Neural progenitor cell (in vitro differentiated cells): ENCODE measurements at places on chromosomes 11 and 22.

- no peak for DNase-seq
Measured at GRCh38 chr11:75938543-75938942, 123.5 kb downstream of the UVRAG start.

- DNase-seq: no peak
Measured at GRCh38 chr11:73374151-73374550, 2.0 kb upstream of the RELT start.

- DNase-seq: no peak
Measured at GRCh38 chr22:41074061-41074460, 18.3 kb upstream of the EP300 start.

GRCh38 chr22:32528984-32529982 is 54.7 kb downstream of the FBXO7 start:
- DNase-seq: peak; percentile 91

GRCh38 chr11:40203606-40204005 is 1255.8 kb downstream of the LRRC4C start:
- DNase-seq: no peak

DNA sequence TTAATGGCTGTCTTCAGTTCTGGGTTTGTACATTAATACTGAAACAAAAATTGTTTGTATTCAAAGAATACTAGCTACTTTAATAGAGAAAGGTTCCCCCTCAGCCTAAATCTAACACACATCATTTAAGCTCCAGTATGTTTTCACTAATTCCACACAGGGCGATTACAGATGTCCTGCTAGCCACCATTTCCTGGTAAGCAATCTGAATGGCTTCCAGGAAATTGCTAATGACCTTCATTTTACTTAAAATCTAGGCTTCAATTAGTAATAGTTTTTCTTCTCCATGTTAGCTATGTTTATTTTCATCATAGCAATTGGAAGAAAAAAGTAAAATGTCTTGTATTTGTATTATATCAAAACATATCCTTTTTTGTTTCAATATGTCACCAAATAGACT is 132.8 kb downstream of the SOX6 start:
- DNase-seq: no peak

DNA sequence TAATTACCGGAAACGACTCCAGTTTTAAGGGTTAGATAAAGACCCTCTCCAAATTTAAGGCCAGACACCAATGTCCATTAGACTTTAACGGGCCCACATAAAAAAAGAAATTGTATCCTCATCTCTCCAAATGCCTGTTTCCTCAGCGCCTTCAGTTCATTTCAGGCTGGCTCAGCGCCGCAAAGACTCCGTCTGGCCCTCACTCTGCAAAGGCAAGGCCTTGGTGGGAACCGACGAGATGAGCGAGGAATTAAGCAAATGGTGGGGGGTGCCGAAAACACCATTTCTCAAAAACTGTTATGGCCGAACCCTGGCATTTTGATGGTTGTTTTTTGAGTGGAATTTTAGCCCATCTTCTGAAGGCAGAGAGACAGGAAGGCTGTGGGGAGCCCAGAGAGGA is 15.7 kb downstream of the MN1 start:
- no peak for DNase-seq

DNA sequence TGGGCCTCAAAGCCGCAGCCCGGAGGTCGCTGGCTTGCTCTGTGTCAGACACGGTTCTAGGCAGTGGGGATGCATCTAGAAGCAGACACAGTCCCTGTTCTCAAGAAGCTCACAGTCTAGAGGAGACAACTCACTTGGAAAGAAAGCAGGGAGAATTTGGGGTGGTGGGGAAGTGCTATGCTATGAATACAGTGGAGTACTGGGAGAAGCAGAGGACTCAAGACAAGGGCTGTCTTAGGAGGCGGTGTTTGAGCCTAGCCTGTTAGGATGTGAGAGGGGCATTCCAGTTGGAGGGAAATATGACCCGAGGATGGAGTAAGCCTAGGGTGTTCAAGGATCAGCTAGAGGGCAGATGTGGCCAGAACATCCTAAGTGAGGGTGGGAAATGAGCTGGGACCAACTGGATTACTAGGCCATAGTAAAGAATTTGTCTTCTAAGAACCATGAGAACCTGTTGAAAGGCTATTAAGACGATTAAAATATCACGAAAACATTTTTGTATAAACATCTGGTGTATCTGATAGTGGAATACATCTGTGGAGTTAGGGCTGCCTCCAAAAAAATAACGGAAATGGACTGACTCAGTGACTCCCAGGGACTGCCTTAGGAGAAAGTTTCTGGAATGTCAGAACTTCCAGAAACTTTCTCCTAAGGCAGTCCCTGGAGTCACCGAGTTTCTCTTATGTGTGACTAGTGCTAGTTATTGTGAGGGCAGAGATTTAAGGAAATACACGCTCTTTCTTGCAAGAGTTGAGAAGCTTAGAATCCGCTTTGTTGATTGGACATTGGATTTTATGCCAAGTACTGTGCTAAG is 1.1 kb upstream of the PITPNB start:
- DNase-seq: peak; percentile 84

GRCh38 chr11:34819740-34820482 is 96.3 kb downstream of the APIP start:
- DNase-seq: no peak

- DNase-seq: no peak
Measured at GRCh38 chr22:17767233-17768065, 6.8 kb downstream of the BID start.

DNA sequence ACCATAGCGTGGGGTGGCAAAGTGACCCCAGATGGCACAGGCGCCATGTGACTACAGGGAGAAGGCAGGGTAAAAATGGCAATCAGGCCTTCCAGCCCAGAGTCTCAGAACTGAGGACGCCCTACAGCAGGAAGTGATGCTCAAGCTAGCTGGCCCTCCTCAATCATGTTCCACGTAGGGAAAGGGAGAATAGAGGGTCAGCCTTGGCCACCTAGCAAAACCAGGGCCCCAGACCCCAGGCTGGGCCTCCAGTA is 978 bp upstream of the ANKRD13D start:
- DNase-seq: no peak

- DNase-seq: peak; percentile 86
Measured at GRCh38 chr11:11036848-11037732, 179.2 kb upstream of the ZBED5 start.

GRCh38 chr11:44747316-44747715 is 20.6 kb downstream of the TSPAN18 start:
- DNase-seq: no peak

- no peak for DNase-seq
Measured at GRCh38 chr11:826836-827145, 928 bp upstream of the CRACR2B start.

GRCh38 chr22:22833488-22833887 is 54.1 kb upstream of the IGLL5 start:
- DNase-seq: no peak

DNA sequence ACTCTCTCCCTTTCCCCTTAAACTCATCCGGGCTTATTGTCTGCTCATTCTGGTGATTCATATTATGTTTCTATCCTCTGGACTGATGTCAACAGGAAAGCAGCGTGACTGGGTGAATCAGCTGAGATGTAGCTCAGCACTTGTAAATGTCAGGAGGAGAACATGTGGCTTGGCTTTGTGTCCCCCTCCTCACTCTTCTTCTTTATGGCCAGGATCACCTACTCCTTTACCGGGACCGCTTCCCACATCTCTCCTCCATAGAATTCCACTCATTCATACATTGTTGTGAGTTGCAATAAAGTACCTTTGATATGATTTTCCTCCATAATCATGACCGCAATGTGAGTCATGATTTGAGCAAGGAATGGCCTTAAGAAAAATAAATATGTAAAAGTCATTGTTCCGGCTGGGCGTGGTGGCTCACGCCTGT is 15.8 kb upstream of the SYN3 start:
- no peak for DNase-seq

DNA sequence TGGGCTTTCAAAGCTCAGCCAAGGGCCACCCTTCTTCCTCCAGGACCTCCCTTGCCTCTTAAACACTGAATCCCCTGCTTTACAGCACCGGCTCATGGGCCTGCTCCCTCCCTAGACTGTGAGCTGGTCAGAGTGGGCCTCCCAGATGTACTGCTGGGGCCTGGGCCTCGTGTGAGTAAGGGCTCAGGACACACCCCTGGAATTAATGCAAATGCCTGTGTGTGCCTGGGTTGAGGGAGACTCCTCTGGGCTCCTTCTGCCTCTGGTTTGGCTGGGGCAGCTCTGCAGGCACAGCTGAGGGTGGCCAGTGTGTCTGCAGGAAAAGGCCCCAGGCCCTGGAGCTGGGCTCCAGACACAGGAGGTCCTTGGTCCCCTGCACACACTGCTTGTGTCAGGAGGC is 24.2 kb downstream of the ALX4 start:
- DNase-seq: no peak

- no peak for DNase-seq
Measured at GRCh38 chr11:121352251-121352891, 59.8 kb downstream of the SC5D start.

- no peak for DNase-seq
Measured at GRCh38 chr11:45374130-45374529, 88.0 kb upstream of the SYT13 start.

GRCh38 chr22:20583471-20583922 is 76.1 kb downstream of the MED15 start:
- DNase-seq: peak; percentile 46

DNA sequence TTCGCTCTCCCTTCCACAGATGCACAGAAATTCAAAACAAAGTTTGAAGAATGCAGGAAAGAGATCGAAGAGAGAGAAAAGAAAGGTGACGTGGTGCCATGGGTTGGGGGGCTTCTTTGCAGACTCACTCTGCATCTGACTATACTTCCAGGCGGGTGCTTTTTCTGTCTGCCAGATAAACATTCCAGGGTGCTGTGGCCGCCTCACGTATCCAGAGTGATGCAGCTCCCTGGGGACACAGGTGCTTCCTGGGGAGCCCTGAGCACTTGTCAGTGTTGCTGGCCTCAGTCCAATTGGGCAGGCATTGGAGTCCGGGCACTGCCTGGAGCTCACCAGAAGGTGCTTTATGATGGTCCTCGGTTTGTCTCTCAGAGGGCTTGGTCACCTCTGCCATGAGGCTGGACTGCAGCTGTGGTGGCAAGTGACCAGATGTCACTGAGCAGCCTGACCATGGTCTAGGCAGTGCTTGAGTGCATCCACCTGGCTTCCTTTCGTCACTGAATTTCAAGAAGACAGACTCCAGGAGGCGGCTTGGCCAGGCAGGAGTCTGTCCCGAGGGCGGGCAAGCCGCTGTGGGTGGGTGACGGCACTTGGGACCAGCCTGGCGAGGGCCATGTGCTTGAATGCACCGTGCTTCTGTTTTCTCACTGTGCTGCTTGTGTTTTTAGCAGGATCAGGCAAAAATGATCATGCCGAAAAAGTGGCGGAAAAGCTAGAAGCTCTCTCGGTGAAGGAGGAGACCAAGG is 5.1 kb upstream of the ZDHHC8 start:
- DNase-seq: no peak

- DNase-seq: no peak
Measured at GRCh38 chr22:42439021-42439567, 6.9 kb upstream of the NFAM1 start.

GRCh38 chr11:130190371-130190881 is 30.8 kb downstream of the ST14 start:
- no peak for DNase-seq

GRCh38 chr11:12680246-12680939 is 6.2 kb downstream of the TEAD1 start:
- DNase-seq: peak; percentile 96

DNA sequence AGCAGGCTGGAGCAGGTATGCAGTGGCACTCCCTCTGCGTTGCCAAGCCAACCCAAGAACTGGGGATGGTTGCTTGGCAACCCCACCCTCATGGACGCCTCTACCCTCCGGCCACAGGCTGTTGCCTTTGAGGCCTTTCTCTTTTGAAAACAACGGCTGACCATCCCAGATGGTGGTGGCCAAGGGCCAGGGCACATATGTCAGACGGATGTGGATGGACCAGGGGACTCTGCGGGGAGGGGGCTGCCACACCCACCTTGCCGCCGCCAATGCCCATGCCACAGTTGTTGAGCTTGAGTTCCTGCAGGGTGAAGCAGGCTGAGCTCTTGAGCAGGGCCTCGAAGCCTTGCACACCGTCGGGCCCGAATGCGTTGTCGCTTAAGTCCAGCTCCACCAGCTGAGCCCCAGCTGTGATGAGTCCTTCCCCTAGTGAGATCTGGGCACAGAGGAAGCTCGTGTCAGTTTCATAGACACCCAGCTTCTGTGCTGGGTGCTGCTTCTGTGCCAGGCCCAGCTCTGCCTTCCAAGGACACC is 21.5 kb downstream of the RANGAP1 start:
- DNase-seq: no peak

DNA sequence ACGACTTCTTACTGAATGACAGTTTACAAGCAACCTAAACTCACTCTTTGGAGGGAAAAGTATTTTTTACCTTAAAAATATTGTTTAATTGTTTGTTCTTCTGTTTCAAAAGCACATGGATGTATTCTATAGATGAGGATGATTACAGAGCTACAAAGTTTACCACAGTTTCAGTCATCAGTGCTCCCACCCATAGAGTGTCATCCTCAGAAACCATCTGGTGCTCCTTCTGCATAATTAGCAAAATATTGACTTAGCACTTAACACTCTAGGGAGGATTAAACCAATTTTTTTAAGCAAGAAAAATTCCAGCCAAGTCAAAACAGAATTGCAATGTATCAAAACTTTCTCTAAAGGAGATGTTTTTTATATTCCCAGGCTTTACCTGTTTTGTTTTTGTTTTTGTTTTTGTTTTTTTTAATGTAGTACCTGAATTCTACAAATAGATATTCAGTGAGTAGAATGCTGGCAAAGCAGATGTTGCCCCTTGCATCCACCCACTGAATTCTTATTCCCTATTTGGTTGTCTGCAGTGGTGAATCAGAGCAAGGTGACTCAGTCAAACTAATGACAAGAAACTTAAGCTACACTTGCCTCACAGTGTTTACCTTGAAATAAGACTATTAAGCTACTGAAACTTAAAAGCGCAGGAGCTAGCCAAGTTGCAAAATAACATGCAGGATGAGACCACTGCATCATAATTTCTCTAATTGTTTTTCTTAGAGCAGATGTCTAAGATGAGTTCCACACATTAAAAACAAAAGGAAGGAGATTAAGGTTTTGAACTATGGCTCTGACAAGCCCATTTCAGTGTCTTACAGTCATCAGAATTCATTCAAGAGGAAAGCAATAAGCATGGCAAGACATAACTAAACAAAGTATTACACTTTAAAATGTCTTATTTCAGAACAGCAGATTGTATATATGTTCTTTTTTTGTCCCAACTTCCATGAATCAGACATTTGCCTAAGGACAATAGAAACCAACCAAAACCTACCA is 155.1 kb upstream of the SOX6 start:
- no peak for DNase-seq
